ENCODE measurements at places on chromosomes 16 and 17.
A peak's percentile ranks its signal among the peaks of the same experiment; 100 is the strongest.

- no peak for DNase-seq
Observed at GRCh38 chr17:55454906-55455474, 33.4 kb upstream of the MMD start.

DNA sequence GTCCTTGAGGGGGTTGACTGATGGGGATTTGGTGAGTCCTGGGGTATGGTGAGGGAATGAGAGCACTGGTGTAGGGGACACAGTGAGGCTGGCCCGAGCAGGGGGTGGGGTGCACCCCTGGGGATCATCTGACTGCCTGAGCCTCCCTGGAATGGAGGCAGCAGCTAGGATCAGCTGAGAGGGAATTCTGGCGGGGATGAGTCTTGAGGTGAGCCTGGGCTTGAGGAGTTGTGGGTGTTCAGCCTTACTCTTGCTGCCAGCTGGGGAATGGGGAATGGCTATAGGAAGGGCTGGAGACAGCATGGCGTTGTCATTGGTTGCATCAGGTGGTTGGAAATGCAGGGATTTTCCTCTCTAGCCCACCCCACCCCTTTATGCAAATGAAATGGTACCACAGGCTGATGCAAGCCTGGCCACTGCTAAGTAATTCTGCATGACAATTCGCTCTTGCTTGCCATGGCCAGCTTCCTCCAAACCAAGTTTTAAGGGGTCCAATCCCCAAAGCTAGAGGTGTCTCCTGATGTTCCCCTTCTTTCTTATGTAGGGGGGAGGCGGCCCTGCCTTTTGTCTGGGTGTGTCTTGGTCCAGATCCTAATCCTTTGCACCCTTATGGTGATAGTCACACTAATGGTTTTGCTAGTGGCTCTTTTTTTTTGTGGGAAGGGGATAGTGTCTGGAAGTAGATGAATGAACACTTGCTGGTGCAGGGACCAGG is 7.5 kb downstream of the NFE2L1 start:
- no peak for DNase-seq

- DNase-seq, result no peak
Observed at GRCh38 chr16:75658175-75658574, 10.6 kb downstream of the TERF2IP start.

DNA sequence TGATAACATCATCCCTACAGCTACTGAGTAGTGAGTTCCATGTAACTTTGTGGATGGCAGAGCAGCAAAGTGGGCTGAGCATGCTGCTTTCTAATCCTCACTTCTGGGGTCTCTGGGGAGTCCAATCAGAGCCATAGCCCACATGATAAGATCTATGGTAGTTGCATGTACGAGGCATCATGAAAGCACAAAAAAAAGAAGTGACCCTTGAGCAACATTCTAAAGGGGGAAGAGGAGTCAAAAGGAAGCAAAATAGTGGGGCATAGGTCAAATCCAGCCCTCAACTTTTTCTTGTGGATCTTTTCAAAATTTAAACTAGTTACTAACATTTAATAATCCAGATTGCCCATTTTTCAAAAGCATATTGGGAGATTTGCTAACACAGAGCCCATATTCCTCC is 208.5 kb upstream of the TOX3 start:
- no peak for DNase-seq

DNA sequence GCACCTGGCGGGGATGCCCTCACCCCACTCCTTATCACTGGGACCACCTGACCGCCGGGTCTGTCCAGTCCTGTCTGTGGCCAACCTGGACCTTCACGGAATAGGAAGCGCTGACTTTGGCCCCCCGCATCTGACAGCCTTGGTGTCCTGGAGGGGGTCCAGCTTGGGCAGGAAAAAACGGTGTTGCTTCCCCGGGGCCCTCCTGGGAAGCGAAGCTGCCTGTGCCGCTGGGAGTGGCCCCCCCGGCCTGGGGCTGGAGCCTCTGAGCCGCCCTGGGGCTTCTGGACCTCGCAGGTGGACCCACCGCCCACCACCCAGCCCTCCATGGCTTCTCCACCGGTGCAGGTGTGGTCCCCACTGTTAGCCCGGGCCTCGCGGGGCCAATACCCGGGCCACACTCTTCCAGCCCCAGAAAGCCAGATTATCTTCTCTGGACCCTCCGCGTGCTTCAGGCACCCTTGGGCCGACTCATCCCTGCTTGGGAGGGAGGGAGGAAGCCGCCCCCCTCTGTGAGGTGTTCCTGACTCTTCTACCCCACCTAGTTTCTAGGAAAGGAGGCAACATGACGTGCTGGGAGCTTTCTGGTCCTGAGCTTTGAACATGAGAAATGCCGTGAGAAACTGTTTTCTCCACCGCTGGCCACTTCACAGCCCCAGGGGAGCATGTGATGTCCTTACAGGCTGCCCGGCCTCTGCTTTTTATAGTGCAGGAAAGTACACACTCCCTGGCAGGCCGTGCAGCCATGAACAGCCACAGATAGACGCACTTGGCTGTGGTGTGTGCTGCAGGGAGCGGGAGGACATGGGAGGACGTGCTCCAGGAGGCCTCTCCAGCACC is 1.1 kb downstream of the C1QTNF1 start:
- DNase-seq, result no peak

DNA sequence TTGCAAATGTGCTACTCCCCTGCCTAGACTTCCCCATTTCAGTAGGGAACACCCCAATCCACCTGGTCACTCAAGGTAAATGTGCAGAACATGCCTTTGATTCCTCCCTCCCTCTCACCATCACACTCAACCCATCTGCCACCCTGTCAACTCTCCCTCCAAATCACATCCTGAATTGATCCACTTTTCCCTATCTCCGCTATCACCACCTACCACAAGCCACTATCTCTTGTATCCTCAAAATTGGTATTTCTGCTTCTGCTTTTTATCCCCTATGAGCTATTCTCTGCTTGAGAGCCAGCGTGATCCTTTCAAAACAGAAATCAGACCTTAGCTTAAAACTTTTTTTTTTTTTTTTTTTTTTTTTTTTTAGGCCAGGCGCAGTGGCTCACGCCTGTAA is 5.4 kb upstream of the NOL11 start:
- DNase-seq, result no peak

DNA sequence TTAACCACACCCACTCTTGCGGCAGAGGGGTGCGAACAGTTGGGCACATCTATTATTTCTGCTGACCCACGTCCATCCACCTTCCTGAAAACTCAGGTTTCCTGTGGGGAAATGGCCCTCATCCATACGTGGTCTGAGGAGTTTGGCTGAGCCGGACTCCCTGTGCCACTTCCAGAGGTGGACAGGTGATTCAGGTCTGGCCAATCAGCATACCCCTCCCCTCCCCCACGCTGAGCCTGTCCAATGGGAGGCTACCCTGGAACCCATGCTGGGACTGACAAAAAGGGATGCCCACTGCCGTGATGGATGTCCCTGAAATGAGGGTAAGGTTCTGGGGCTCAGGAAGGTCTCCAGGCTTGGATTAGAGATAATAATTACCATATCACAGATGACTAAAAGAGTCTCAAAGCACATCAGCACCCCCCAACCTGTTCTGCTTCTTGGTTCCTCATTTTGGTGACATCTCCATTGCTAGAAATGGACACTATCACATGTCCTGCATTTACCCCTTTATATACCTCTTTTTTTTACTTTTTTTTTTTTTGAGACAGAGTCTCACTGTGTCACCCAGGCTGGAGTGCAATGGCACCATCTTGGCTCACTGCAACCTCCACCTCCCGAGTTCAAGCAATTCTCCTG is 5.3 kb upstream of the MAPK7 start:
- no peak for DNase-seq

DNA sequence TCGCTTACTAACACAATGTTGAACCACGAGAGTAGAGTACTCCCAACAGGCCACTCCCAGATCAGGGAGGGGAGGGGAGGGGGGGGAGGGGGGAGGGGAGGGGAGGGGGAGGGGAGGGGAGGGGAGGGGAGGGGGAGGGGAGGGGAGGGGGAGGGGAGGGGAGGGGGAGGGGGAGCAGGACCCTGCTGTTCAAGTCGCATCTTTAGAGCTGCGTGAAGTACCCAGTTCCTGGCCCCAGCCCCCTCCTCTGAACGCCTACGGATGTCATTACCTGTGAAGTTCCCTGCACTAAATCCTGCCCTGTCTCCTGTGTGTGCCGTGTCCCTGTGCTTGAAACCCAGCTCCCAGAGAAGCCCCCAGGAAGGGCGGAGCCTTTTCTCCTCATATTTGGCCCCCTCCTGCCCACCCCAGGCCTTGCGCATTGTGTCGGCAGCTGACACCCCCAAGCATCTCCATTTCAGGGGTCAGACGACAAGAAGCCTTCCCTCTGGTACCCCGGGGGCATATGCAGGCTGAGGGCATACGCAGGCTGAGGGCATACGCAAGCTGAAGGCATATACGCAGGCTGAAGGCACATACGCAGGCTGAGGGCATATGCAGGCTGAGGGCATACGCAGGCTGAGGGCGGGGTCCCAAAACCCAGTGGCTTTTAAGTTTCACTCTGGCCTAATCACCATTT is 330.2 kb downstream of the C16orf95 start:
- DNase-seq, result no peak

- DNase-seq, result no peak
Observed at GRCh38 chr17:78214706-78215061, 631 bp downstream of the BIRC5 start.

GRCh38 chr16:79723583-79724168 is 123.1 kb upstream of the MAF start:
- DNase-seq, result no peak

- no peak for DNase-seq
Observed at GRCh38 chr16:57763285-57764005, 27.9 kb downstream of the KATNB1 start.

DNA sequence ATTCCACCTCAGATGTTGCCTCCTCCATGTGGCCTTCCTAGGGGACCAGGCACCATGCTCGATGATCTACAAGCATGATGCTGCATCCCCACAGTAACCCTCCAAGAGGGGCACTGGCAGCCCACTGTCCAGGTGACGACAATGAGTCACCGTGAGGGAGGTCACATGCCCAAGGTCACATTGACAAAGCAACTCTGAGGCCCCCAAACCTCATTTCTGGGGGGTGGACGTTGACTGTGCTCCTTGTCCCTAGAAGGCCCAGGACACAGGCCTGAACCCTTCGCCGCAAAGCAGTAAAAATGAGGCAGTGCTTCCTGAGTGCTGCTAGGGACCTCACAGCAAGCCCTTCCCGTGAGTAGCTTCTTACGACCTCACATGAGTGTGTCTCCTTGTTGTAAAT is 136.5 kb downstream of the C16orf78 start:
- no peak for DNase-seq

GRCh38 chr17:20982589-20983358 is 60.0 kb downstream of the USP22 start:
- DNase-seq, result peak; percentile 40

DNA sequence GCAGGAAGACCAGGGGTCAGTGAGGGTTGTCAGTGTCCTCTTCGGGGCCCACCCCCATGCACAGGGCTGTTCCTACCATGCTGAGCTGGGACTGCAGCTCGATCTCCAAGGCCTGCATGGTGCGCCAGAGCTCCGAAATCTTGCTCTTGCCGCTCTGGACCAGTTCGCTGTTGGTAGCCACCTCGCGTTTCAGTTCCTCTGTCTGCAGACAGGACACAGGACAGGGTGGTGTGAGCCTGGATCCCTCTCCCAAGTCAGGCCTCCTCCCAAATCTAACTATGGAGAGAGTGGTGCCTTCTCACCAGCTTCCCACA is 90.9 kb downstream of the GOSR1 start:
- no peak for DNase-seq

DNA sequence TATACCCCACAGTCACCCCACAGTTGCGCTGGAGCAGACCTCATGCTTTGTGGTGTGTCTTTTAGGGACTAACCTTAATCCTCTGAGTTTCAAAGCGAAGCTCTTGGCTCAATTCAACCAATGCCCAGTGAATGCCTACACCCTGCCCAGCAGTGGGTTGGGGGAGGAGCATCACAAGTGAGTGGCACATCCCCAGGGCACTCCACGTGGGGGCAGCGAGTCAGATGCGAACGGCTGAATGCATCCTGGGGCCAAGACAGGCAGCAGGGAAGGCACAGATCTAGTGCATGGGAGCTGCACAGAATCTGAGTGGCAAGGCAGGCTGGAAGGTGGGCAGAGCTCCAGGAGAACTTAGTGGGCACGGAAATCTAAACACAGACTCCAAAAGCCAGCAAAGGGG is 39.2 kb downstream of the IFT140 start:
- no peak for DNase-seq

DNA sequence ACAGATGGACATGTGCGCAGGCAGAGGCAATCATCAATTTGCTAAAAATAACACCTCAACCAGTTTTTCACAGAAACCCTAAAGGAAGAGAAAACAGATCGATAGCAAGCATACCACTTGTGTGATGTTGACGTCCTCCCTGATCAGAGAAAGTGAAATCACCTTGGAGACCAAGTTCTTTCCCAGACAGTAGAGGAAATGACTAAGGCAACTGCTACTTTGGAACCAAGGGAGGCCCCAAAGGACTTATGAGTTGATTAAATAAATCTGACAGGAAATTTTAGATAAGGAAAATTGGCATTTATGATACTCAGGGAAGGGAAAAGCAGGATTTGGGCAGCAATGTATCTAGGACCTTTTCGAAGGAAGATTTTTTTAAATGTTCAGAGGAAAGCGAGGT is 267.1 kb upstream of the ASIC2 start:
- DNase-seq, result no peak

- DNase-seq, result no peak
Observed at GRCh38 chr17:58564971-58565370, 50.5 kb upstream of the MTMR4 start.

- DNase-seq, result no peak
Observed at GRCh38 chr16:47142486-47142820, 1.3 kb downstream of the NETO2 start.

GRCh38 chr16:69123910-69124309 is 8.5 kb downstream of the CHTF8 start:
- no peak for DNase-seq

- no peak for DNase-seq
Observed at GRCh38 chr17:37614391-37614790, 5.2 kb upstream of the SYNRG start.

- DNase-seq, result no peak
Observed at GRCh38 chr16:87375426-87376135, 8.0 kb downstream of the FBXO31 start.

Measured in vagina (tissue), 2 donors.